ENCODE measurements at places on chromosomes 2 and 18. TPM values are rescaled to one million over a fixed set of nuclear protein-coding genes. Genes with fewer than 3 reads are reported as not detected.

The PID1 gene
- not detected for total RNA-seq

GRCh38 chr2:124640221-124640750 is 615.2 kb downstream of the CNTNAP5 start:
- H3K27ac ChIP-seq, result no peak overlapping the region
- no peak for DNase-seq
- H3K36me3 ChIP-seq, result no peaks in the 10 kb centered on the region
- no peaks in the 10 kb centered on the region for H3K27me3 ChIP-seq
- no peak overlapping the region for H3K4me3 ChIP-seq

- no peak for DNase-seq
- H3K36me3 ChIP-seq, result no peaks in the 10 kb centered on the region
- no peak overlapping the region for H3K4me3 ChIP-seq
- no peak overlapping the region for H3K27ac ChIP-seq
- no peaks in the 10 kb centered on the region for H3K27me3 ChIP-seq
These were observed 801.2 kb upstream of the PIK3C3 start for GRCh38 chr18:41153871-41154270.

The YES1 gene
- total RNA-seq, result 190 TPM

DNA sequence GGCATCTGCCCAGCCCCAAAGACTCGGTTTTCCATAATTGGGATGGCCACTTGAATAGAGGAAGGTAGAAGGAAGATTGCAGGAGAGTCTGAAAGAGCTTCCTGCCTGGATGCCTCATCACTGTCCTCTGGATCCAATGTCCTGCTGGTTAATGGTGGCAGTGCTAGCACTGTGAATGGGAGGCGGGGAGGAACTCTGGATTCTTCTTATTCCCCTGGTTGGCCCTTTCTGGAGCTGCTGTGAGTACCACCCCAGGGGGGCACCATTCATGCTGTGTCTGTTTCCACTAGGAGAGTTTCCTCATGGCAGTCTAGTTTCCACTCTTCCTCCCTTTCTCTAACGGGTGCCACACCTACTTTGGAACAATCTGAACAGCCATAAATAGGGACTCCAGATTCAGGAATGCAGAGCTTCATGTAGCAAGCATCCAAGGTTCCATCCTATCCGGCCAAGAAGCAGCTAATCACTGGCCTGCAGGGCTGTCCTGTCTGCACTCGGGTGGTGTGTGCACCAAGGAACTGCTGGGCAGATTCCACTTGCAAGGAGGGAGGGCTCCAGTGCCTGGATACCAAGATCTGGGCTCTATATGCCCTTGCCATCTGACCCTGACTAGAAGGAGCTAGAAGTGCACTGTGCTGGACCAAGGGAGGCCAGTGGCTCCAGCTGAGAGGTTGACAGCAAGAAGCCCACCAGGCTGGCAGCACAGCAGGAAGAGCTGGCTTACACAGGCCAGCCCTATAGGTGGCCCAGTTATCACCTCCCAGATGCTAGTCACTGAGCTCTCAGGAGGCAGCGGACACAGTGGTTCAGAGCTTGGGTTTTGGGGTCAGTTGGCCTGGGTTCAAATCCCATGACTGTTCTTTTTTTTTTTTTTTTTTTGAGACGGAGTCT is 4.6 kb upstream of the ATOH8 start:
- peaks cover 3% of the 10 kb centered on the region for H3K36me3 ChIP-seq
- peaks cover 5% of the 10 kb centered on the region for H3K4me1 ChIP-seq
- DNase-seq, result no peak
- H3K27me3 ChIP-seq, result peaks cover 12% of the 10 kb centered on the region
- no peak overlapping the region for H3K4me3 ChIP-seq

DNA sequence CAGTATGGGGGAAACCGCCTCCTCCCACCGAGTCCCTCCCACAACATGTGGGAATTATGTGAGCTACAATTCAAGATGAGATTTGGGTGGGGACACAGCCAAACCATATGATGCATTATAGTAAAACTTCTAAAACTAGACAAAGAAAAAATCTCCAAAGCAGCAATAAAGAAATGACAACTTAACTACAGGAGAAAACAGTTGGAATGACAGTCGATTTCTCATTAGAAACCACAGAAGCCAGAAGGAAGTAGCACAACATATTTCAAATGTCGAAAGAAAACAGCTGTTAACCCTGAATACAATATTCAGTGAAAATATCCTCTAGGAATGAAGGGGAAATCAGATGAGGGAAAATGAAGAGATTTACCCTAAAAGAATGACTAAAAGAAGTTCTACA is 53.5 kb upstream of the TCF4 start:
- H3K27me3 ChIP-seq, result peaks cover 1% of the 10 kb centered on the region
- no peaks in the 10 kb centered on the region for H3K4me1 ChIP-seq
- no peak for DNase-seq
- H3K27ac ChIP-seq, result no peak overlapping the region
- no peak overlapping the region for H3K4me3 ChIP-seq
- peaks cover 7% of the 10 kb centered on the region for H3K36me3 ChIP-seq

DNA sequence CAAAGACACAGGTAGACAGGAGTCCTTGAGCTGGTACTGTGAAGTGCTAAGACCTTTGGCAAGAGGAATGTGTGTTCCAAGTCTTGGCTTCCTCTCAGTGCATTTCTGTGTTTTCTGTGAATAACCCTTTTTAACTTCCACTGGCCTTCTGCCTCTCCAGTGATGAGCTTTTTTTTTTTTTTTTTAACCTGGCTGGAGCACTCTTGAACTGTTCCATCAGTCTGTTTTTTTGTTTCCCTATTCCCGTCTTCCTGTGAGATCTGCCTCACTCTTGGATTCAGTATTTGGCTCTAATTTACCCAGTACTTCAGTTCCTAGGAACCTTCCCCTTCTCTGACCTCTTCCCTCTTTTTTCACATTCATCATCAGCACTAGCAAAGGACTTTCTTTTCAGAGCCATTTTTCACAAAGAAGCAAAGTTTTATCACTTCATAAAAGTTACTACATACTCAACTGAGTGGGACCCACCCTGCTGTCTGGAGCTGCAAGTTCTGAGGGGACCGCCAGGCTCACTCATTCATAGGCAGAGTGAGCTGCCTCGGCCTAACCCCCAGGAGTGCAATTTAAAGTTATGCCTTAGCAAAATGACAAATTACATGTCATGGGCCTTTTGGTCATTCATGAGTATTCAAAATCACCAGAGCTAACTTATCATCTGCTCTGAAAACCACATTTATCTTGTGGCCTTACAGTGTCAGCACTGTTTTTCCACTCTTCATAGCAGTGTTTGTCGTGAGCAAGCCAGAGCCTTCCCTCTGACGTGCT is 126.9 kb upstream of the DAPL1 start:
- no peak overlapping the region for H3K4me3 ChIP-seq
- peaks cover 24% of the 10 kb centered on the region for H3K36me3 ChIP-seq
- DNase-seq, result no peak
- H3K4me1 ChIP-seq, result peaks cover 18% of the 10 kb centered on the region
- peak overlapping the region; percentile 5 for H3K27ac ChIP-seq

- H3K4me3 ChIP-seq, result no peak overlapping the region
- DNase-seq, result no peak
- no peaks in the 10 kb centered on the region for H3K4me1 ChIP-seq
- H3K27me3 ChIP-seq, result no peaks in the 10 kb centered on the region
- H3K36me3 ChIP-seq, result no peaks in the 10 kb centered on the region
These were observed 131.1 kb downstream of the HNMT start for GRCh38 chr2:138095336-138095735.

The TSN gene
- 264 TPM for total RNA-seq

GRCh38 chr18:58268849-58269248 is 224.8 kb downstream of the NEDD4L start:
- no peaks in the 10 kb centered on the region for H3K36me3 ChIP-seq
- H3K27ac ChIP-seq, result no peak overlapping the region
- no peaks in the 10 kb centered on the region for H3K27me3 ChIP-seq
- peaks cover 13% of the 10 kb centered on the region for H3K4me1 ChIP-seq
- no peak for DNase-seq

- no peak overlapping the region for H3K27ac ChIP-seq
- no peaks in the 10 kb centered on the region for H3K27me3 ChIP-seq
- H3K4me3 ChIP-seq, result no peak overlapping the region
- DNase-seq, result no peak
- H3K4me1 ChIP-seq, result no peaks in the 10 kb centered on the region
- H3K36me3 ChIP-seq, result no peaks in the 10 kb centered on the region
These were observed 230.2 kb upstream of the ZC3H15 start for GRCh38 chr2:186255823-186256222.

GRCh38 chr2:132670496-132671150 is 618 bp upstream of the LYPD1 start:
- no peak overlapping the region for H3K27ac ChIP-seq
- H3K36me3 ChIP-seq, result no peaks in the 10 kb centered on the region
- peak; percentile 11 for DNase-seq
- peak overlapping the region; percentile 73 for H3K4me3 ChIP-seq
- peaks cover 16% of the 10 kb centered on the region for H3K27me3 ChIP-seq

DNA sequence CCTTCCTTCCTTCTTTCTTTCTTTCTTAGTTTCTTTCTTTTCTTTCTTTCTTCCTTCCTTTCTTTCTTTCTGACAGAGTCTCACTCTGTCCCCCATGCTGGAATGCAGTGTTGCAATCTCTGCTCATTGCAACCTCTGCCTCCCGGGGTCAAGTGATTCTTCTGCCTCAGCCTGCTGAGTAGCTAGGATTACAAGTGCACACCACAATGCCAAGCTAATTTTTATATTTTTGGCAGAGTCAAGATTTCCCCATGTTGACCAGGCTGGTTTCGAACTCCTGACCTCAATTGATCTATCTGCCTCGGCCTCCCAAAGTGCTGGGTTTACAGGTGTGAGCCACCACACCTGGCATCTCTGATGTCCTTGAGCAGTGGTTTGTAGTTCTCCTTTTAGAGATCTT is 48.5 kb downstream of the IL1R2 start:
- no peak for DNase-seq
- H3K27ac ChIP-seq, result no peak overlapping the region
- no peaks in the 10 kb centered on the region for H3K36me3 ChIP-seq
- H3K4me3 ChIP-seq, result no peak overlapping the region
- peaks cover 3% of the 10 kb centered on the region for H3K27me3 ChIP-seq

GRCh38 chr2:161166538-161167409 is 6.5 kb downstream of the TANK start:
- H3K27me3 ChIP-seq, result no peaks in the 10 kb centered on the region
- H3K36me3 ChIP-seq, result no peaks in the 10 kb centered on the region
- no peak for DNase-seq
- H3K4me3 ChIP-seq, result no peak overlapping the region
- peaks cover 23% of the 10 kb centered on the region for H3K4me1 ChIP-seq

DNA sequence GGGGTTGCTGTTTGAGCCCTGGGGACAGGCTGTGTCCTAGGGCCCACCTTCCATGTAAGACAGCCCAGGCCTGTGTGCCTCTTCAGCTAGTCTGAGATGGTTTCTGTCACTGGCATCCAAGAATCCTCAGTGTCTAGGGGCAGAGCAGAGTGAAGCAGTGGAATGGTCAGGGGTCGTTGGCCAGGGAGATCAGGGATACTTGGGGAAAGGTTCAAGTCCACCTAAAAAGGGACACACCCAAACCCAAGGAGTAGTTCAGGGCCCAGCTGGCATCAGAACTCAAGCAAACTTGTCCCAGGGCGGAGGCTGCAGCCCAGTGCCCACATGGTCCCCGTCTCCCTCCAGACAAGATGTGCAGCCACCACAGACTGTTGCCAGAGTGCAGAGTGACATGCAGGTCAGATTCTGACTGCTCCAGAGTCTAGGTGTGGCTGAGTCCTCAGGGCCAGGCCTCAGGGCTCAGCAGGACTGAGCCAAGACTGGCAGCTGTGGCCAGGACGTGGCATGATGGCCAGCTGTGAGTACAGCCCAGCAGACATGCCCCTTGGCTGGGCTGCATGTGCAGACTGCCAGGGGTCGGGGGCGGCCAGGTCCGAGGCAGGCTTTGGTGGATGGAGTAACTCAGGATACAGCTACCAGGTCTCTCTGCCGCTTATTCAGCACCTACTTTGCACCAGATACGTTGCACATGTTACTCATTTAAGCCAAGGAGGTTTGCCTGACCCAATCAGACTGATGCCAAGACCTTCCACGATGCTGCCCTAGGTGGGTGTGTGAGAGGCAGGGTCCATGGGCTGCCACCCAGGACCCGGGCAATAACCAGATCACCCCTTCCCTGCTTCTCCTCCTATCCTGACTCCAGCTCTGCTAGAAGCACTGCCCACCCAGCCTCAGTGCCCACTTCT is 146.6 kb downstream of the SMAD7 start:
- H3K27ac ChIP-seq, result peak overlapping the region; percentile 78
- peaks cover 13% of the 10 kb centered on the region for H3K36me3 ChIP-seq
- peaks cover 14% of the 10 kb centered on the region for H3K4me1 ChIP-seq
- peaks cover 10% of the 10 kb centered on the region for H3K27me3 ChIP-seq

GRCh38 chr2:15914596-15915385 is 25.6 kb upstream of the MYCN start:
- H3K4me3 ChIP-seq, result no peak overlapping the region
- no peak for DNase-seq
- no peaks in the 10 kb centered on the region for H3K4me1 ChIP-seq
- no peaks in the 10 kb centered on the region for H3K36me3 ChIP-seq
- H3K27me3 ChIP-seq, result peaks cover 2% of the 10 kb centered on the region
- no peak overlapping the region for H3K27ac ChIP-seq

GRCh38 chr2:12006850-12007249 is 260.4 kb downstream of the LPIN1 start:
- no peak overlapping the region for H3K27ac ChIP-seq
- peak; percentile 8 for DNase-seq
- H3K4me3 ChIP-seq, result no peak overlapping the region
- H3K4me1 ChIP-seq, result peaks cover 3% of the 10 kb centered on the region
- no peaks in the 10 kb centered on the region for H3K36me3 ChIP-seq

GRCh38 chr18:28115149-28115550 is 61.8 kb downstream of the CDH2 start:
- no peaks in the 10 kb centered on the region for H3K36me3 ChIP-seq
- H3K4me3 ChIP-seq, result no peak overlapping the region
- H3K4me1 ChIP-seq, result peaks cover 5% of the 10 kb centered on the region

- peak overlapping the region; percentile 85 for H3K27ac ChIP-seq
- H3K4me1 ChIP-seq, result peaks cover 23% of the 10 kb centered on the region
- peak; percentile 6 for DNase-seq
- H3K4me3 ChIP-seq, result no peak overlapping the region
- no peaks in the 10 kb centered on the region for H3K27me3 ChIP-seq
- no peaks in the 10 kb centered on the region for H3K36me3 ChIP-seq
These were observed 30.4 kb downstream of the TMEM178A start for GRCh38 chr2:39696101-39696553.

GRCh38 chr18:46184727-46185126 is 80.5 kb downstream of the HAUS1 start:
- H3K27me3 ChIP-seq, result no peaks in the 10 kb centered on the region
- H3K36me3 ChIP-seq, result no peaks in the 10 kb centered on the region
- peaks cover 8% of the 10 kb centered on the region for H3K4me1 ChIP-seq
- DNase-seq, result no peak

The KCNE4 gene
- total RNA-seq, result 0.46 TPM

GRCh38 chr2:95317123-95317500 is 20.0 kb downstream of the KCNIP3 start:
- DNase-seq, result no peak
- no peak overlapping the region for H3K4me3 ChIP-seq
- H3K36me3 ChIP-seq, result no peaks in the 10 kb centered on the region
- no peaks in the 10 kb centered on the region for H3K4me1 ChIP-seq
- H3K27ac ChIP-seq, result no peak overlapping the region

The NEU2 gene
- not detected for total RNA-seq

DNA sequence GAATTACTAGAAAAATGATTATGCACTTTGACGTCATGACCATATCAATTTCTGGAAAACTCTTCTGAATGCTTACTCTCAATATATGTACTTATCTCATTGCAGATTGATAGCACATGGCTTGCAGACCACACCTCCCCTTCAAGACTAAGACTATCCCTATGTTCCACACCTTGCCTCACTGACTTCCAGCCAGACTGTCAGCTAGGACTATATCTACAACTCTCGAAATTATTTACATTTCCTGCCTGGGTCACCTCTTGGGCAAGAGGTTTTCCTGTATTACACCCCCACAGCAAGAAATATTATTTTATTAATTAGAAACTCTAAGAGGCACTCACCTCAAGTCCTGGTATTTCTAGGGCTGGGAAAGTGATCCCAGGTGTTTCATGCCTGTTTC is 236.6 kb downstream of the CYRIA start:
- DNase-seq, result no peak
- peaks cover 6% of the 10 kb centered on the region for H3K27me3 ChIP-seq
